ELF-1 (cell line): ENCODE measurements at places on chromosomes 6 and 20.

GRCh38 chr6:137680705-137681346, 186.2 kb upstream of the TNFAIP3 start:
- no peak for DNase-seq

- DNase-seq = no peak
Measured at GRCh38 chr20:58715801-58716475, 23.3 kb downstream of the NPEPL1 start.

GRCh38 chr6:134223796-134224420, 94.0 kb downstream of the SGK1 start:
- no peak for DNase-seq

- peak; percentile 68 for DNase-seq
Measured at GRCh38 chr20:62952373-62952967, at the start of gene SLC17A9. Gene SLC17A9, plus strand, starts transcription at chr20:62952709. Its CDS starts 122 bp downstream, at chr20:62952831.

- DNase-seq = no peak
Measured at GRCh38 chr6:64955435-64955848, 751.6 kb downstream of the EYS start.

DNA sequence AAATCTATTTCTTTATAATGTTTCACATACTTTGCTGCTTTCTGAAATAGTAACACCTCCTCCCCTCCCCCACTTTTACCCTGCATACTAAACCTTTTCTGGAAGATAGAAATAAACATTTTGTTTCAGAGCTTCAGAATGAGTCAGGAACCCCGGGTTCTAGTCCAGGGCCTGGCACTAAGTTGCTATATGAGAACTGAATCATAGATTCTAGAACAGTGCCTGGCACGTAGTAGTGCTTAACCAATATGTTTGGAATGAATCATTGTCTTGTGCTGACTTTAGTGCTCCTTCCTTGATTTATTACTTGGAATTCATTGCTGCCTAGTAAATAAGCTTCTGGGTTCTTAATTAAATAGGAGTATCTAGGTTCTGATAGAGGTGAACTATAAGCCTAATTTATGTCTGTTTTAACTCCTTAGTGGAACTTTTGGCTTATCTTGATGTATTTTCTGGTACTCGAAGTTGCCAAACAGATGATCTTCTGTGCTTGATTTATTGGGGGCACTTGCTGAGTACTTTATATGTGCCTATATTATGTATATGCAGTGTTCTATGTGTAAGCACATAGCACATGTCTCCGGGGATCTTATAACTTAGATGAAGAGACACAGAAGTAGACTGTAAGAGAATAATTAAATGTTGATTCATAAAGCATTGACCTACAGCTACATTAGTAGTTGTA, 18.6 kb downstream of the TAB2 start:
- no peak for DNase-seq

DNA sequence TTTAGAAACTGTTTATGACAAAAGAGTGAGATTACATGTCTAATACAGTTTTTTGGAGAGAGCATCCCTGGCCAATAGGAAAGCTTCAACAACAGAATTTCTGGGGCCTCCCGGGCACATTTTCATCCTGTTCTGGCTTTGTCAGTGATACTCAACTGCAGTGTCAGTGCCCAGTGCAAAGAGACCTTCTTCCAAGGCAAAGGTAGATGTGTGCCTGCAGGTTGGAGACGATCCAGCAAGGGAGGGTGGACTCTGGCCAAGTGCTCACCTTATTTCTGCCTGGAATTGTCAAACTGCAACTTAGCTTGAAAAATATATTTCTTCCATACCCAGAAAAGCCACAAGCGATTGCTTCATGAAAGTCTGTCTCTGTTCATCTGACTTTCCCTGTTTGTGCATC, 211.6 kb upstream of the SNX9 start:
- DNase-seq = no peak

DNA sequence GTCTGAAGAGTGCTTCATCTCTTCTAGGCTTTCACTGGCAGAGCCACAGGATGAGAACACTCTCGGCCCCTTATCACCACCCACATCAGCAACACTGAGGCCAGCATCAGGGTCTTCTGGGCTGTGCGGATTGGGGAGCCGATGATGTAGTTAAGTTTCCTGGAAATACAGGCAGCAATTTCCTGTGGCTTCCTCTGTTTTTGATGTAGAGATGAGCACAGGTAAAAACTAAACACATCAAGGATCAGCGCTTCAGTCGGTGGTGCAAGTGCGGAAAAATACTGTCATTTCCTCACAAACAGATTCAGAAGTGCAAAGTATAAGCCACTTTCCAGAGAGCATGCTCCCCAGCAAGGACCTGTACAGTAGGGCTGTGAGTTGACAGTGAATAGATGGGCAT, 62.6 kb downstream of the BACH2 start:
- no peak for DNase-seq

DNA sequence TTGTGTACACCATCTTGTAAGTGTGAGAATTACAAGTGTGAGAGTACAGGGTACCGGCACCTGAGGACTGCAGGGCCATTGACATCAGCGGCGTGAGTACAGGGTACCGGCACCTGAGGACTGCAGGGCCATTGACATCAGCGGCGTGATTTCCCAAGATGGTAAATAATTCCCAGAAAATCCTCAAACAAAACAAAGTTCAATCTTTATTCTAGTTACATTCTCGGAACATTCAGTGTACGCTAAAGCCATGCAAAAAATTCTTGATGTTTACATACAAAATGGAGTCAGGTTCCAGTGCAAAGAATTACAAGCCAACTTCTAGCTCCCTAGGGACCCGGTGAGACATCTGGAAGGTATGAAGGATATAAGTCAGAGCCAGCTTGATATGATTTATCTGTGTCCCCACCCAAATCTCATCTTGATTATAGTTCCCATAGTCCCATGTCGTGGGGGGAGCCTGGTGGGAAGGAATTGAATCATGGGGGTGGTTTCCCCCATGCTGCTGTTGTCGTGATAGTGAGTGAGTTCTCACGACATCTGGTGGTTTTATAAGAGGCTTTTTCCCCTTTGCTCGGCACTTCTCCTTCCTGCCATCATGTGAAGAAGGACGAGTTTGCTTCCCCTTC, 172.7 kb downstream of the TTLL2 start:
- DNase-seq = no peak

DNA sequence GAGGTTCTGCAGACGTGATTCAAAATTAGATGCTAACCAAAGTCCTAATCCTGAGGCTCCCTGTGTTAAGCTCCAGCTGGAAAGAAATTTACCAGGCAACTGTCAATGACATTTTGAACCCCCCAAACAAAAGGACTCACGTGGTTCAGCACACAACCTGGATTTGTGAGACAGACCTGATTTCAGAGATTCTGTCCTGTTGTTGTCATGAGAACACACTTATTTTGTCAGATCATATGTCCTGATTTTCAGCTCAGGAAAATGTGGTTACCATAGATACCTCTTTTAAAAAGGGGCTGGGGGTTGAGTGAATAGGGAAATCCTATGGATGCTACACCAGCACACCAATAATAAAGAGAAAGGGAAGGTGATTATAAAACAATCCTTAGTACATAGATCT, 61.6 kb downstream of the MTFR2 start:
- DNase-seq = peak; percentile 4

- no peak for DNase-seq
Measured at GRCh38 chr6:170233286-170234205, 57.3 kb downstream of the DLL1 start.

GRCh38 chr6:118313208-118313607, 234.9 kb upstream of the PLN start:
- DNase-seq = no peak

GRCh38 chr6:106599440-106599839, 29.9 kb downstream of the RTN4IP1 start:
- no peak for DNase-seq

- no peak for DNase-seq
Measured at GRCh38 chr6:16391451-16391912, 153.1 kb downstream of the GMPR start.

- DNase-seq = no peak
Measured at GRCh38 chr20:21373436-21373835, 23.9 kb downstream of the NKX2-4 start.

DNA sequence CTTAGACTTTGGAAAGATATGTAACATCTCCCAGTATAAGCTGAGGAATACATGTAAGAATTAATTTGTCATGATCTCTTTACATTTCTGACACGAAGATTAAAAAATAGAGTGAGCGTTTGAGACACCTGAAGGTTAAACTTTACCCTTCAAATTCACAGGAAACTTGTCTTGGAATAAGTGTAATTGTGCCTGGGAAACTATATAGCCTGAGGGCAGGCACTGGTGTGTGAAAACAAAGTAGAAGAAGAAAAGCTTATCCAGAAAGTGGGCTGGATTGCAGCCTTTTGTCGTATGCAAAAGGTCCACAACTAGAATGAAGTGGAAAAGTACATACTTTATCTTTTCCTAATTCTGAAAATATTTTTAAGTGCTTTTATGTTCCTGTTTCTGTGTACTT, 275.7 kb upstream of the TCF21 start:
- DNase-seq = no peak

DNA sequence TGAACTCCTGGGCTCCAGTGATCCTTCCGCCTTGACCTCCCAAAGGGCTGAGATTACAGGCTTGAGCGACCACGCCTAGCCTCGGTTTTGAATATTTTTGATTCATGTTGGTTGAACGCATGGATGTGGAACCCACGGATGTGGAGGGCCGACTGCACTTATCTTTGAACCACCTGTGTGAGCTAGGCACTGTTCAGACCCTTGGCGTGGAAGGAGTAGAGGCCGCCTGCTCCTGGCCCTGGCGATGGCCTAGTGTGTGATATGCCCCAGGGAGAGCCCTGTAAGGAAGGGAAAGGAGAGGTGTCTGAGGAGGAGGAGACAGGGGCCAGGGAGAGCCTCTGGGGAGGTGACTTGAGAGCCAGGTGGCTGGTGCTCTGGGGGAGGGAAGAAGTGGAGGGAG, 64.3 kb downstream of the BCAS4 start:
- no peak for DNase-seq

DNA sequence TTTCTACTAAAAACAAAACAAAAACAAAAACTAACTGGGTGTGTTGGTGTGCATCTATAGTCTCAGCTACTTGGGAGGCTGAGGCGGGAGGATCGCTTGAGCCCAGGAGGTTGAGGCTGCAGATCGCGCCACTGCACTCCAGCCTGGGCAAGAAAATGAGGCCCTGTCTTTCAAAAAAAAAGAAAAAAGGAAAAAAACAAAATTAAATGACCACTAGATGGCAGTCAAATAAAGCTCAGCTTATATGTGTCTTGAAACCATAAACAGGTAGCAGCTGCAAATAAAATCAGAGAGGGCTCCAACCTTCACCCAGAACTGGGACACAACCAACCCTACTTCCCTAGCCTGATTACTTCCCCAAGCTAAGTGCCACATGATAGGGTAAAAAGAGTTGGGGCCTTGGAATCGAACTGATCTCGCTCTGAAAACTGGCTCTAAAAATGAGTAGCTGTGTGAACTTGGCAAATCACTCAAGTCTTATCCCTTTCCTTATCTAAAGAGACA, 67.1 kb upstream of the ADGRF4 start:
- peak; percentile 89 for DNase-seq

GRCh38 chr6:99822741-99823512, 171.1 kb downstream of the MCHR2 start:
- DNase-seq = peak; percentile 12

GRCh38 chr6:110541701-110542309, 65.4 kb upstream of the SLC22A16 start:
- DNase-seq = peak; percentile 22

DNA sequence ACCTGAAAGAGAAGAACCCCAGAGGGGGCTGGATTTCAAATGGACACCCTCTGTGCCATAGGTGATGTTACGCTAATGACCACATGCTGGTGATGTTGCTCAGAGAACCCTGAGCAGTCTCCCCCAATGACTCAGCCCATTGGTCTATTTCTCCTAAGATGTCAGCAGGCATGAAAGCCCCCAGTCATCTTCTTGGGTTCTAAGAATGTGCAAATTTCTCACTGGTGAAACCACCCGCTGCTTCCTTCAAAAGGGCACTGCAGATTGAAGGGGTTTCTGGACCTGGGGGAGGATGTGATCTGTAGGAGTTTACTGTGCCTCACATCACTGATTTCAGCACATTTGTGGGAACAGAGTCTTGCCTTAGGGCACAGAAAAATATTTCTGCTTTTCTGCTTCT, 298.4 kb upstream of the MOCS1 start:
- DNase-seq = no peak

GRCh38 chr6:138239774-138240173, 21.5 kb upstream of the PBOV1 start:
- DNase-seq = no peak

- no peak for DNase-seq
Measured at GRCh38 chr6:30163090-30163917, at the start of gene TRIM15. Gene TRIM15, plus strand, starts transcription at chr6:30163546. Its CDS starts 139 bp downstream, at chr6:30163685.

- DNase-seq = no peak
Measured at GRCh38 chr6:19465760-19466159, 371.4 kb upstream of the ID4 start.

DNA sequence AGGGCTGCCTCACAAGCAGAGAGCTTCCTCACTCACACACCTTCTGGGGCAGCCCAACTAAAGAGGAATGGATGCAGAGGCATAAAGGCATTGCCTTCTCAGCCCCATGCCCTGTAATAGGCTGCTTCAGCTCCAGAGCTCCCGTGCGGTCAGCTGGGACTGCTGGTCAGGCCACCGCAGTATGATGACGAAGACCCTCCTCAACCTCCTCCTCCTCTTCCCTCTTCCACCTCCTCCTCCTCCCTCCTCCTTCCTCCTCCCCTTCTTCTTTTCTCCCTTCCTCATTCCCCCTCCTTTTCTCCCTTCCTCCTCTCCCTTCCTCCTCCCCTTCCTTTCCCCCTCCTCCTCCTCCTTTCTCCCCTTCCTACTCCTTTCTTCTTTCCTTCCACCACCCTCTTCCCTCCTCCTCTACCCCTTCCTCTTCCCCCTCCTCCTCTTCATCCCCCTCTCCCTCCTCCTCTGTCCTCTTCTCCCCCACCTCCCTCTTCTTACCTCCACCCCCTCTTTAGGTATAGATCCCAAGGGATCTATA, 465.3 kb upstream of the CDH4 start:
- no peak for DNase-seq

GRCh38 chr6:36724514-36725390, 27.1 kb downstream of the RAB44 start:
- DNase-seq = peak; percentile 67

DNA sequence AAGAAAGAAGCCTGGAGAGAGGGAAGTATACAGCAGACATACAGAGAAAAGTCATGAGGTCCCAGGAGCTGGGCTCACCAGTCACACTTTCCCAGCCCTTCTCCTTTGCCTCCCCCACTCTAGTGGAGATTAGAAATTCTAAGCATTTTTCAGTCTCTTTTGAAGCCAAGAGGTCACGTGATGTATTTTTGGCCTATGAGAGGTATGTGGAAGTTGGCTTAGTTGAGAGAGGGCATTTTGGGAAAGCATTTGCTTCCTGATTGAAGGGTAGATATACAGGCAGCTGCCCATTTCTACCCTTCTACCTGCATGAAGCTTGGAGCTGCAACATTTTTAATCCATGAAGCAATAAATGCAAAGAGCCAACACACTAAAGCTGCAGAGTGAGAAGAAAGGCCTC, 106.0 kb upstream of the TNFAIP3 start:
- no peak for DNase-seq

GRCh38 chr6:102026649-102027048, 633.1 kb downstream of the GRIK2 start:
- DNase-seq = no peak

DNA sequence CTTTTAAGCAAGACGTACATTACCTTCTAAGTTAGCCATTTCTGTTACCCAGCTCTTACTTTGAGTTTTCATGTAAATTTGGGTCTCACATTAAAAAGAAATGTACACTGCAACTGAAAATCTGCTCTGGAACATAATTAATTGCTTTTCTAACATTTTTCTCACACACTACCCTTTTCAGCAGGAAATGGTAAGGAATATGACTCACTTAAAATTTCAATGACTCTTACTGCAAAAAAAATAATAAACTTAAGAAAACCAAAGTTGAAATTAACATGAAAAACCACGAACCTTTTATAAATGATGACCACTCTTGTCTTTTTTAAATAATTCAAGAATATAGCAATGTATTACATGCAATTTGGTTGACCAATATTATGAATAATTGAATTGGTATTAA, 1.3 kb downstream of the CGA start:
- DNase-seq = no peak
